ENCODE measurements at places on chromosomes 1 and 21. TPM values are rescaled to one million over a fixed set of nuclear protein-coding genes. Genes with fewer than 3 reads are reported as not detected.

The LEMD1 gene
- total RNA-seq, result not detected

The MFN2 gene
- total RNA-seq, result 64.9 TPM

The RPAP2 gene
- total RNA-seq, result 14.7 TPM

The YOD1 gene
- 9.2 TPM for total RNA-seq

The GOLT1A gene
- not detected for total RNA-seq

The VHLL gene
- total RNA-seq, result not detected

The PDE9A gene
- 14.7 TPM for total RNA-seq

The SPRR4 gene
- not detected for total RNA-seq

The C4BPA gene
- total RNA-seq, result not detected

All from breast epithelium (tissue), 4 donors.